ENCODE measurements at places on chromosomes 2 and 18.
A peak's percentile ranks its signal among the peaks of the same experiment; 100 is the strongest.

GRCh38 chr2:234310166-234310565, 186.7 kb downstream of the ARL4C start:
- DNase-seq = no peak

GRCh38 chr18:34492652-34493051, 217.4 kb upstream of the DTNA start:
- DNase-seq = peak; percentile 5

DNA sequence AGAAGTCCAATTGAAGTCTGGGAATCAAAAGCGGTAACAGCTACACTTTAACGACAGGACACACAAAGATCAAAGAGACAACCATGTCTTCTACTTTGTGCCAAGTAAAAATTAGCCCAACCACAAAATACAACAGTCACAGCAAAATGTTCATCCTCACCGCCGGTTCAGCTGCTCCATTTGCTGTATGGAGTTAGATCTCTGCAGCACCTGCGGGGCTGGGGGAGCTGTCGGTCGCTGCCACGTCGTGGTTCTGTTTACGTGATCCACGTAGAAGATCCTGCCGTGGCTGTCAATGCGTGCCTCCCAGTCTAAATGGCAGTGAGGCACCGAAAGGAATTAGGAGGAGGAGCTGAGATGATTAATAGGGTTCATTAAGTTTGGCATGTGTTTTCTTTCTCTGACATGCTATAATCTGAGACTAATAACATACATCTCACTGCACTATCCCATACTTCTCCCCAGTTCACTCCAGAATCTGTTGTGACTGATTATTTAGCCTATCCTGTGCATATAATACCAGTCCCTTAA, 136.5 kb upstream of the STK17B start:
- no peak for DNase-seq

- DNase-seq = no peak
Observed at GRCh38 chr2:51084750-51085149, 52.8 kb upstream of the NRXN1 start.

DNA sequence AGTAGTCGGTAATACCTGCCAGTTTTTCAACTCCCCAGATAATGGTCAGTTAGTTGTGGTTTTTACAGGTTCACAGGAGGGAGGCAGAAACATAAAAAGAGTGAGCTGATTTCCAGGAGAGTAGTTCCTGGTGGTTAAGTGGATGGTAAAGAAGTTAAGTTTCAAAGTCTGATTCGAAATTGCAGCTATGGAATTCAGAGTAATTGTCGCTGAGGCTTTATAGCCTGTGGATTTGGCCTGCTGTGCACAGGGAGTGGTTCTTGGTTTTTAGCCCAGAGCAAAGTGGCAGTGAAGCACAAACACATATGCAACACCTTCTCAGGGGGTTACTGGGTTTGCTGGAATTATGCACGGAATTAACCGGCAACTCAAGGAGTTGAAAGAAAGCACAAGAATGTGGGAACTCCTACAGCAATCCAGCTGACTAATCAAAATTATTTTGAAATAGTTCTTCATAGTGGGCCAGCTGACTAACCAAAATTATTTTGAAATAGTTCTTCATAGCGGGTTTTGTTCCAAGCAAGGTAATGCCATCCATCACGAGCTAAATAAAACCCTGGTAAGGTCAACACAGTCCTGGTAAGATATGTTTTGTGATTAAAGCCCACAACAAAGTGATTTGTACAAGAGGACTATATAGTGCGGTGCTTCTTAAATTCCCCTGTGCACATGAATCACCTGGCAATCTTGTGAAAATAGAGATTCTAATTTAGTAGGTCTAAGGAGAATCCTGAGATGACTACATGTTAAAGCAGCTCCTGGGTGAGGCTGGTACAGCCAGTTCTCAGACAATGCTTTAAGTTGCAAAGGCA, 94.4 kb downstream of the SGPP2 start:
- no peak for DNase-seq

DNA sequence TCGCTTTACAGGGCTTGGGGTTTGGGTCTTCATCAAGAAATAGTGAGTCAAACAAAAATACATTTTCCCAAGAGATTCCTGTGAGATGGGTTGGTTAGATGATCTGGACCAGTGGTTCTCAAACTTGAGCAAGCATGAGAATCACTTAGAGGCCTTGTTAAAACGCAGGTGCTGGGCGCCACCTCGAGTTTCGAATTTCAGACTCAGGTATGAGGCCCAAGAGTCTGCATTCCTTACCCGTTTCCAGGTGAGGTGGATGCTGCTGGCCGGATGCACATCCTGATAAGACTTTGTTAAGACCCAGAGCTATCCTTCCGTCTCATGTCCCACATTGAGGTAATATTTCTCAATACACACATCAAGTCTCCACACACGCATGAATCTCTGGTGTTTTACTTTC, 707.8 kb upstream of the SALL3 start:
- no peak for DNase-seq

DNA sequence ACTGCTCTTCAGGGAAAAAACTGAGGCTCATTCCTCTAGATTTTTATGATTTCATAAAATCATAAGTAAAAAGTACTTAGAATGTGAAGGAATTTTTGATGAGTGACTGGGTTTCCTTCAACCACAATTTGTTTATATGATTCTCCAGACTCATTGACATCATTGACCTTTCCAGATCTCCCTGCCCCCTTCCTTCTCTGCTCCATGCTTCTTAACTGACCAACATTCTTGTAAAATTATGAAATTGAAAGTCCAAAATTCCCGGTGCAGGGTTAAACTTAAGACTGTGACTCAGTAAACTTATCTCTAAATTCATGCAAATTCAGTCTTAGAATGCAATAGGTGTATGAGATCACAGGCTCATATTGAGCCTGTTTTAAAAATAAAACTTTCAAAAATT, 648.9 kb downstream of the TDRD15 start:
- peak; percentile 79 for DNase-seq

DNA sequence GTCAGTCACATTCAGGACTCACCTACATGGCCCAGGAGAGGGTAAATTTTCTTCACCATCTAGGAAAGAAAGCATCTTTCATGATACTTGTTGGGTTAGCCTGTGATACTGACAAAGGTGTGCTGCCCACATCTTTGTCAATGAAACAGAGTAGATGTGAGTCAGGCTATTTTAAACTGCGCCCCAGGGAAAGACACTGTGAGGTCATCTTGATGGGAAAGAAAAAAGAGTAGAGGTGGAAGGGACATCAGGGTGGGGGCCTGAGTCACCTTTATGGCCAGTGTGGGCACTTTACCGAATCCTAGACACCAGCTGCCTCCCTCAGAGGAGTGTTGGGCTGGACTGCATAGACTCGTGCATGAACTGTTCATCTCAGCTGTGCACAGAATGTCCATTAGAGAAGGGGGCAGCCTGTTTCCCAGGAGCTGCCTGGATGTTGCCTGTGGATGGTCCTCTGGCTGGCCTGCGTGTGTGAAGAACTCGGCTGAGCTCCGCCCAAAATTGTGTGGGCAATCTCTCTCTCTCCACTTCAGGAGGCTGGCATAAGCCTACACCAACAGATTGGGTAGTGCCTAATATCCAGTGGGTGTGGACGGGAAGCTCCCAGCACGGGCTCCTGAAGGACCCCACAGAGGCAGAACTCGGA, 278.7 kb upstream of the PXDN start:
- DNase-seq = no peak

DNA sequence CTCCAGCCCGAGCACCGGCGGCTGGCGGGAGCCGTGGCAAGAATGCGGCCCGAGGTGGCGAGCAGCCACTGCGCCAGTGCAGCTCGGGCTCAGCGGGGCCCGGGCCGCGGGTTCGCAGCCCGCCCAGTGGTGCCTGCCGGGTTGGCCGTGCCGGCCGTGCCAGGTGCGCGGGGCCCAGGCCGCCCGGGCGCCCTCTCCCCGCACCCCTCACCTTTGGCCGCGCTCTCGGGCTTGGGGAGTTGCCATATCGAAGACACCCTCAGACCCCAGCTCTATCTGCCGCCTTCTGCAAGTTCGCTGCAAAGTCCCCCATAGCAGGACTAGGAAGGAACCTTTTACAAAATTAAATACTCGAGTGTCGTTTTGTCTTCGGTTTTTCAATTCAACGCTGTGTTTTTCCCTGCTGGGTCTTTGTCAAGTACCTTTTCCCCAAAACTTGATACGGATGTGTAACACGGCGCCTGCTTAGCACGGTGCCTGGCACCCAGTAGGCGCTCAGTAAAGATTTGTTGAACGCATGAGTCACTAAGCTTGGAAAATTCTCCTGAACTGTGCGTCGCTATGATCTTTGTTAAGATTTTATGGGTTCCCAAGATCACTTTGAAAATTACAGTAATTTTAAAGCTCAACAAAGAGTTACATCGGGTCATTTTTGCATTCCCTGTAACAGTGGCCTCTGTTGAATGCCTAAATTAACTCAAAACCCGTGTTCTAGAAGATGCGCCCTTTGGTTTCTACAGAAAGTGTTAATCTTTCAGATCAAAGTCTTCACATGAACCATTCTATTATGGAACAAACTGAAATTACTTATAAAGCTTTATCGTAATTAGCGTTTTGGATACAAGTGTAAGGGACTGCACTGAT, 750 bp downstream of the STRADB start:
- peak; percentile 44 for DNase-seq

- DNase-seq = peak; percentile 68
Observed at GRCh38 chr2:85420536-85421259, 2.2 kb downstream of the SH2D6 start.

DNA sequence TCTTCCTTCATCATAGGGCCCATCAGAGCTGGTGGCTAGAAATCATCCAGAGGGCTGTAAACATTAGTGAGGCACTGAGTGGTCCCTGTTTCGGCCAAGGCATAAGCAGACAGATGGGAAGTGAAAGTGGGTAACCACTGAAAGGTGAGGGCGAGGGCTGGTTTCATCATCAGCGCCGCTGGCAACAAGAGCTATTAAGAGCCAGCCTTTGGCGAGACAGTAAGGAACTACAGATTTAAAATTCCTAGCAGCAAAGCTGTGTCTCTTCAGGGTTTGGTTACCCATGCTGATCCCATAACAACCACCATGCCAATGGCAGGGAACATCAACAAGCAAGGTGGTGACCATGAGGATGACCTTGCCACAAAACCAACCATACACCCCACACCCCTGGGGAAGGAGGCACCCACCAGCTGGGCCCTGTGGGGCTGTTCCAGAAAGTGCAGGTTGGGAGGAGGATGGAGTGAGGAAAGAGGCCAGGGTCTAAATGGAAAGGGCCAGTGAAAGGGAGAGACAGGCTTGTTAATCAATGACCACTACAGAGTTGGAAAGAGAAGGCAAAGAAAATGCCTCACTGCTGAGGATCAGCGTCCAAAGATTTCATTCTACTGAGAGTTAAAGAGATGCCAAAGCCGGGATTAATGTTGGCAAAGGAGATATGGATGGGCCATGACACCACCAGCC, 9.0 kb upstream of the SLC20A1 start:
- DNase-seq = no peak

All from foreskin fibroblast (primary cell).